Body of pancreas (tissue), 4 donors: ENCODE measurements at places on chromosomes 4 and X.

DNA sequence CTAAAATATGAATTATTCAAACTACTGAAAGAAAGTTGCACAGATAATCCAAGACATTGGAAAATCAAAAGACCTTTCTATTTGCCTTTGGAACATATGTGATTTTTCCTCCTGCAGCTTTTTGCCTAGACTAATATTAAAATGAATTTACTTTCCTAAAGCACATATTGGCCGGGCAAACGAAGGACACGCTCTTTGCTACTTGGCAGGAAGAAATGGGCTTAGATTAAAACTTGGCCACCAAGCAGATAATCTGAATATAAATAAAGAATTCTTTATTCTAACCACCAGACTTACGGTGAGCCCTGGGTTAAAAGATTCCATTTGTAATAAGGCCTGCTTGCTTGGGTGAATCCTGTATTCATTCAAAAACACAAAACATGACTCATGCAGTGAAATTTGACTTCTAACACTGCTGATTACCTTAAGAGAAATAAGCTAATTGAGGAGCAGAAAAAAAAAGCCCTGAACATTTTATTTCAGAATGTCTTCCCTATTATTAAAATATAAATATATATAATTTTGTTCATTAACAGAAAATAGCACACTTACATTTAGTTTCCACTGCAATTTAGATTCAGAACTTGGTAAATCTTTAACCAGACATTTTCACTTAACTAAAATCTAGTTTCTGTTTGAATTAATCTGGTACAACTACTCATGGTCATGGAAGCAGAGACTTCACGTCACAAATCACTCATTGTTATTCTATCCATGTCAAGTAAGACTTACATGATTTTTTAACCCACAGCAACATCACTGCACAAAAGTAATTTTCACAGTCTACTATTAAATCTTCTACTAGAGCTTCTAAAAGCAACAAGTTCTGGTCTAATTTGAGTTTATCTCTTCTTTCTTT lies 116.1 kb upstream of the PLAC1 start:
- no peak for DNase-seq

GRCh38 chr4:140448162-140448561 lies 20.7 kb upstream of the CLGN start:
- DNase-seq, result no peak

GRCh38 chr4:148103597-148104355 lies 338.4 kb downstream of the NR3C2 start:
- no peak for DNase-seq

DNA sequence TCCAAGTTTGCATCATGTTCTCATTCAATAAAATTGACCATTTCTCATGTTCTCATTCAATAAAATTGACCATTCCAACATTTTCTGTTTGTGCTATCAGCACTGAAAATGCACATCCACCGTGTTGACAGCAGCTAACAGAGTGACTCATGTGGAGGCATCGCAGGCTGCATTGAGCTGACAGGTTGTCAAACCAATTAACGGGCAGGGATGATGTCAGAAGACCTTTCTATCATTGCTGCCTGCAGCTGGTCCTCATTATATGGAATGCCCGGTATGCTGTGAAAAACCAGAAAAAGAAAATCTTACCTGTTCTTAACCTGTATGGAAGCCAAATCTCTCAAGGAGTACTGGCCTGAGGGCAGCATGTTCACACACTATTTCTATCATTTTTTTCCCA lies 202.0 kb downstream of the SMIM20 start:
- no peak for DNase-seq

GRCh38 chrX:25143596-25143995 lies 127.8 kb upstream of the ARX start:
- DNase-seq, result no peak

GRCh38 chrX:18895189-18895951 lies 88.5 kb downstream of the PHKA2 start:
- no peak for DNase-seq
